ENCODE measurements at places on chromosomes 2 and 18.

GRCh38 chr2:63408530-63408929 lies 179.7 kb downstream of the WDPCP start:
- DNase-seq = no peak

- no peak for DNase-seq
Measured at GRCh38 chr2:225678792-225679191, 279.3 kb downstream of the NYAP2 start.

DNA sequence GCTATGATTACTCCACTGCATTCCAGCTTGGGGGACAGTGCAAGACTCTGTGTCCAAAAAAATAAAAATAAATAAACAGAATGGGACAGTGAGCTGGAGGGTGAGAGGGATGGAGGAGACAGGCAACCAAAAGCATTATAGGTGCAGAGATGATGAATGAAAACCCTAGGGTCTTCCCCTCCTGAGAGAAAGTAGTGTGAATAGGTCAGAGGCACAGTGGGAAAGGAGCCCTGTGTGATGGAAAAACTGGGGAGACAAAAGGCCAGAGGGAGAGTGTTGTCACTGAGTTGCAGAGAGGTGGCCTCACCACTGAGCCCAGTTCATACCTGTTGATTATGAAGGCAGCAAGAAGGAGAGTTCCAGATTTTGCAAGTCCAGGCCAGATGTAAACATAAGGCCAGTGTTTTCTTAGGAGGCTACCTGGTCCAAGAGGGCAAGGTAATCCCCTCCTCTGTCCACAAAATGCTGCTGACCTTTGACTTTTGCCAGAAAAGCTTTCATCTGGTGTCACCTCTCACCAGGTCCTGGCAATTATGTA lies 17.6 kb upstream of the AGFG1 start:
- DNase-seq = no peak

DNA sequence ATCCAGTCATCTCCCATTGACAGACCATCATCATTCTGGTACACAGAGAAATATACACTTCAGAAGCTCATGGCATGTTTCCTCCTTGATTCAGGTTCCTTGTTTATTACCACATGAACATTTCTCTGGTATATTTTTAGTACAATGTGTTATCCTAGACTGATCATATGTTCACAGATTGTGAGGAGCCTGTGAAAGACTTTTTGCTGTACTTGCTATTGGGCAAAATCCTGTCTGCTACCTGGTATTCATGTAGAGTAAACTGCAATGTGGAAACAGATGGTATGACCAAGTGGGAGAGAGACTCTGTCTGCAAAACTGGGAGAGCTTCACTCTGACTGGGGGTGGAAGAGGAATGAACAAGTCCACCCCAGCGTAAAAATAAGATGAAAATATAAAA lies 657.2 kb downstream of the IRS1 start:
- DNase-seq = no peak

- DNase-seq = no peak
Measured at GRCh38 chr2:74755386-74755785, 78.5 kb upstream of the HK2 start.

DNA sequence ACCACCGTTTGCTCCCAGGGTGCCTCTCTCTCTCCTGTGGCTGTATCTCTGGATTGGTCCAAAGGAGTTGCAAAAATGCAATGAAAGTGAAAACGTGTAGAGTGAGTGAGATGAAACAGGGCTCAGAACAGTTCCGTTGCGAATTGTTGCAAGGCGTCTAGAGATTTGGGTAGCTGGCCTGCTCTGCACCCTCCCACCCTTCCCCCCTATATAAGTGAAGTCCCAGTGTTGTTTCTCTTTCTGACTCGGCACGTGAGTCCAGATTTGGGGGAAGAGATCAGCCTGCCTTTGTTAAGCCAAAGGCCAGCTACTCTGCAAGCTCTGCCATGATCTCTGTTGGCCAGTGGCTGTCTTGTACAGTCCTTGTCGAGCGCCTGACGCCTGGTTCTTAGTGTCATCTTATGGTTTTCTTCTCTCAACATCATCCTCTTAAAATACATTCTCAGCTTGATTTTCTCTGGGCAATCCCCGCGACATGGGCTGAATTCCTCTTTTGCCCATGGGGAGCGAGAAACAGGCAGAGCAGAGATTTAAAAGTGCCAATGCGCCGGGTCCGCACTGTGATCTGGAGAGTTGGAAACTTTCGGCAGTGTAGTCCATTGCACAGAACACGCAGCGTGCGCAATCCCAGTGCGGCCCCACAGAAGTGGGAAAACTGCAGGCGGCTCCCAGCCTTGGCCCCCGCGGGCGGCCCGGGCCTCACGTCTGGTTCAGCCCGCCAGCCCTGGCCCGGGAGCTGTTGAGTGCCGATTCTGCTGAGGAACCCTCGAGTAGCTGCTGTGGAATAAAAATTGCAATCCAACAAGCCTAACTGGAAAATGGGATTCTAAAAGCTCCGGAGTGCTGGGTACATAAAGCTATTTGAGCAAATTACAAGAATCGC lies 9.3 kb downstream of the MEIS1 start:
- no peak for DNase-seq

DNA sequence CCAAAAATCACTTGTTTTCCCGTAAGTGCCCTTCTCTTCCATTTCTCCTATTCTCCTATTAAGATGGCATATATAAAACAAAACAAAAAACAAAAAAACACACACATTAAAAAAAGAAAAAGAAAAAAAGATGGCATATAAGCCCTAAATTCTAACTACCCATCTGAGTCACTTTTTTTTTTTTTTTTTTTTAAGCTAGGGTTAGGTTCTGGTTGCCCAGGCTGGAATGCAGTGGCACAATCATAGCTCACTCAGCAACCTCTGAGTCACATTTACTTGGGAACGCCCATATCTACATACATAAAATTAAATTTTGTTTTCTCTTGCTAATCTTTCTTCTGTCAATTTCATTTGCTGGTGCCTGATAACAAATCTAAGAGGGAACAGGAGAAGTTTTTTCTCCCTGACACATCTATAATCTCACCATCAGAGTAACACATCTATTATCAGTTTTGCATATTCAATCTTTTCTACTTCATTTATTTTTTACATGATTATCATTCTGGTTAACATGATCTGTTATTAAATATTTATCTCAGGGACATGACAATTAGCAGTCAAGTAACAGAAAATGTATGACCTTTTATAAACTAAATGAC lies 52.1 kb downstream of the EEF1B2 start:
- no peak for DNase-seq

DNA sequence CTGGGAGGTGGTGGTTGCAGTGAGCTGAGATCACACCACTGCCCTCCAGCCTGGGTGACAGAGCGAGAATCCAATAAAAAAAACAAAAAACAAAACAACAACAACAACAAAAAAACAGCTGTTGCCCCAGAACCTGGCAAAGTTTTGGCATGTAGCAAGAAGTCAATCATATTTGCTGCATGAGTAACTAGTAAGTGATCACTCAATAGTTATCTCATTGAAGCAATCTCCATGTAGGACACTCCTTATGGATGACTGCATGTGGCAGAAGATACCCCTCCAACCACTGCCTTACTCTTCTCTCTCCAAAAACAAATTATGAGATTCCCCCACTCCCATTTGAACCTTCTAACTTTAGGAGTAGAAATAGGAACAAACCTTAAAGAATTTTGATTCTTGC lies 113.7 kb downstream of the TTC27 start:
- no peak for DNase-seq

- DNase-seq = no peak
Measured at GRCh38 chr2:5734859-5735520, 42.8 kb downstream of the SOX11 start.

GRCh38 chr2:99834426-99834825 lies 308.0 kb downstream of the AFF3 start:
- DNase-seq = no peak

- no peak for DNase-seq
Measured at GRCh38 chr2:95165030-95165370, 609 bp upstream of the ZNF2 start.

Data from activated CD4-positive, alpha-beta T cell treated with anti-CD3 and anti-CD28 coated beads, Interleukin-2, Interleukin-4, amounts not matched to agents 100 ng/mL and 50 ng/mL, durations not matched to agents 16 hours and 8 hours (primary cell).